ENCODE measurements at places on chromosomes 7 and 10.
A peak's percentile ranks its signal among the peaks of the same experiment; 100 is the strongest.

- no peak for DNase-seq
These were observed 530.6 kb downstream of the TFEC start for GRCh38 chr7:115499956-115500355.

- DNase-seq, result peak; percentile 88
These were observed 17.1 kb downstream of the ENTPD7 start for GRCh38 chr10:99676426-99676825.

DNA sequence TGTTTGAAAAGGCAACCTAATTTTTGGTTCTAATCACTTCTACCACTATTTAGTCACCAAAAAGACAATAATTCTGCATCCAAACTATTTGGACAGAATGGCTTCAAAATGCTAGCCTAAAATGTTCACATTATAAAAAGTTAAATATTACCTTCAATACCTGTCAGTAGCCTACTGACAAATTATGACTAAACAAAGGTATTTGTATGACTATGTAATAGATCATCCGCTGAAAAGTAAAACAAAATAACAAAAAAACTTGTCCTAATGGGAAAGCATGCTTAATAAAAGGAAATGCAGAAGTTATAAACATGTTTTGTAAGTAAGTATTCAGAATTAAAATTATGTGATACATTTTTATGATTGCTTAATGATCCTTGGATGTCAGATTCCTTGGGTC, 36.6 kb downstream of the CD36 start:
- DNase-seq, result no peak

GRCh38 chr10:102120991-102121738, 997 bp upstream of the LDB1 start:
- peak; percentile 96 for DNase-seq

GRCh38 chr10:108765794-108766193, 1157.5 kb downstream of the XPNPEP1 start:
- no peak for DNase-seq

DNA sequence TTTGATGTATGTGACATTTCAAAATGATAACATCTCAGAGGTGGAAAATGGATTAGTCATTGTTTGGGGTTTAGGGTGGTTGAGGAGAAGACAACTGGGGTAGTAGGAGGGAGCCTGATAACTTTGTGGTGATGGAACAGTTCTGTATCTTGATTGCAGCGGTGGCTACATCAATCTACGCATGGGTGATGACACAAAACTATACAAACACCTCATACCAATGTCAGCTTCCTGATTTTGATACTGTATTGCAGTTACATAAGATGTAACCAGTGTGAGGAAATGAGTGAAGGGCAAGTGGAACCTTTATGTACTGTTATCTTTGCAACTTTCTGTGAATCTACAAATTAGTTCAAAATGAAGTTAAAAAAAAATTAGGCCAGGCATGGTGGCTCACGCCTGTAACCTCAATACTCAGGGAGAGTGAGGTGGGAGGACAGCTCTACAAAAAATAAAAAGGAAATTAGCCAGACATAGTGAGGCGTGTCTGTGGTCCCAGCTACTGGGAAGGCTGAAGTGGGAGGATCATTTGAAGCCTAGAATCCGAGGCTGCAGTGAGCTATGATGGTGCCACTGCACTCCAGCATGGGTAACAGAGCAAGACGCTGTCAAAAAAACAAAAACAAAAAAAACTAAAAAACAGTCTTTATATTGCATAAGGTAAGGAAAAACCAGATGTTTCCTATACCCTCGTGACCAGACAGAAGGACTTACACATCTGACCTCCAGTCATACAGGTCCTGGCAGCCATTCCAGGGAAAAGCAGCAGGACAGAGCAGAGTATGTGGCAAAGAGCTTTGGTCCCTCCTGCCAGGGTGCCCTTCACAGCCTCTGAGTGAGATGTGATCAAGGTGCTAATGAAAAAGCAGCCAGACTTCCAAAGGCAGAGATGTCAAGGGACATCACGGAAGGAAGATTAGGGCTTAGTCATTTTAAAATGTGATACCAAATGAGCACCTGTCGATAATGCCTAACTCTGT, 50.8 kb downstream of the CYTH3 start:
- no peak for DNase-seq

GRCh38 chr10:114584419-114584818, 73.7 kb downstream of the ABLIM1 start:
- DNase-seq, result no peak

DNA sequence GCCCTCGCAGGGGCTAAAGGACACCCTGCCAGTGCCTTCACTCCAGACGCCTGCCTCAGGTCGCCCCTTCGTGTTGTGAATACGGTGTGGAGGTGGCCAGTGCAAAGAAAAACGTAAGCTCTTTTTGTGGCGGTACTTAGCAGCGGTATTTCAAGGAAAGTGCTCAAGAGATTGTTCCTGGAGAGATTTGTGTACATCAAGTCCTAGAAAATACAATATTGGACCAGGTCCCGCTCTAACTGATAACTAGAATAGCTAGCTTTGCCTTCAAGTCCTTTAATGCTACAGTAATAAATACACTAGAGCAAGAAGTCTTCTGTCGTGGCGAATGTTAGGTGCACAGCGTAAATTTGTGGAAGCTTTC, 689 bp downstream of the PLCE1 start:
- peak; percentile 34 for DNase-seq

DNA sequence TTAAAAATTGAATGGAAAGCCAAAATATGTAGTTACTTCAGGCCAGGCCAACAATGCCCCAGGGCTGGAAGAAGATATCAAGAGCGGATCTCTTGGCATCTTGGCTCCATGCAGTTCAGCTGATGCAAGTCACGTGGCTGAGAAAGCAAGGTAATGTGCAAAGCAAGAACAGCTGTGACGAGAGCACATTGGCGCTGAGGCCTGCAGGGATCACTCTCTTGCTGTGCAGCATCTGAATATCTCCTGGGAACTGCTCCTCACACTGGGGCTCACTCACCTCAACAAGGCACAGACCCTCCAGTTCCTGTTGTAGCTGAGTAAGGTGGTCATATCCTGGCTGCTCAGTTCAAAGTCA, 14.0 kb downstream of the AKR1B1 start:
- peak; percentile 17 for DNase-seq

- no peak for DNase-seq
These were observed 5.5 kb upstream of the PRKAR1B start for GRCh38 chr7:732556-732955.

DNA sequence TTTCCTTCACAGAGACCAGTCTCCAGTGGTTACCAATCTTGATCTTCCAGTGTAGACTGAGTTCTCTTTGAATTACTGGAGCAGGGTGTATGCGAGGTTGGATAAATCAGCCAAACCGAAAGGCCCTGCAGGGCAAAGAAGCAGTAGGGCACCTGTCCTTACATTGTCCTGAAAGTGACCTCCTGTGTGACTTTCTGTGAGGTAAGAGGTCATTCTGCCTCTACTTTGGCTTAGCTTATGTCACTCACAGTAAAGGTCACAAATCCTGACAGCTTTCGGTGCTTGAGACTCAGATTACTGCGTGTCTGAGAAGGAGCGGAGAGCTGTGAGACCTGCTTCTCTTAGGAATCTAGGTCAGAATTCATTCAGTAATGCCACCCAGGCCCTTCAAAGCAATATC, 252.7 kb upstream of the ETV1 start:
- DNase-seq, result no peak

DNA sequence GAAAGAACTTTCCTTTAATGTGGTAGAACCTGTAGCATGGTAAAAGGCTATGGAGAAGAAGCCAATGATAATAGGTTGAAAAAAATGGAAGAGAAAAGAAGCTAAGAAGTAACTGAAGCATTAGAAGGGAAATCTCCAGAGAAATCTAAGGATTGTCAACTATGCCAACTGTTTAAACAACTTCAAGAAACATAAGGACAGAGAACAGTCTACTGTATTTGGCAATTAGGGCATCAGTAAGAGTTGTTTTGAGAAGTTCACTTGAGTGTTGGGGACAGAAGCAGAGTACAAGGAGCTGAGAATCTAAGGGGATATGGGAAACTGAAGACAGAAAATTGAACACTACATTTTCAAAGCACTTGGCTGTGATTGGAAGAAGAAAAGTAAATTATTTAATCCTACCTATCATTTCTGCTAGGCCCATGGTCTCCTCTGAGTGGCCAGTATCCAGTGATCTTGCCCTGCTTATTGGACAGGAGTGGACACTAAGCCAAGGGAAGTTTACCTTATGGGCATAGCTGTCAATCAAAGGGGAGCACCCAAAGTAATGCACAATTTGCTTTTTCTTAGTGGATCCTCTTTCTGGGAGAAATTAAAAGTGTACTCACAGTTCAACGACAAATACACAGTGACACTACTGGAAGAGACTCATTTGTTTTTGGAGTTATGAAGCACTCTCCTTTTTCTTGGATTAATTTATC, 56.4 kb upstream of the CCDC71L start:
- DNase-seq, result peak; percentile 39

GRCh38 chr7:15995027-15995426, 308.5 kb upstream of the MEOX2 start:
- DNase-seq, result no peak

- DNase-seq, result no peak
These were observed 13.1 kb upstream of the SHH start for GRCh38 chr7:155825336-155825735.

- no peak for DNase-seq
These were observed 158.3 kb upstream of the HDAC9 start for GRCh38 chr7:18337048-18337809.

DNA sequence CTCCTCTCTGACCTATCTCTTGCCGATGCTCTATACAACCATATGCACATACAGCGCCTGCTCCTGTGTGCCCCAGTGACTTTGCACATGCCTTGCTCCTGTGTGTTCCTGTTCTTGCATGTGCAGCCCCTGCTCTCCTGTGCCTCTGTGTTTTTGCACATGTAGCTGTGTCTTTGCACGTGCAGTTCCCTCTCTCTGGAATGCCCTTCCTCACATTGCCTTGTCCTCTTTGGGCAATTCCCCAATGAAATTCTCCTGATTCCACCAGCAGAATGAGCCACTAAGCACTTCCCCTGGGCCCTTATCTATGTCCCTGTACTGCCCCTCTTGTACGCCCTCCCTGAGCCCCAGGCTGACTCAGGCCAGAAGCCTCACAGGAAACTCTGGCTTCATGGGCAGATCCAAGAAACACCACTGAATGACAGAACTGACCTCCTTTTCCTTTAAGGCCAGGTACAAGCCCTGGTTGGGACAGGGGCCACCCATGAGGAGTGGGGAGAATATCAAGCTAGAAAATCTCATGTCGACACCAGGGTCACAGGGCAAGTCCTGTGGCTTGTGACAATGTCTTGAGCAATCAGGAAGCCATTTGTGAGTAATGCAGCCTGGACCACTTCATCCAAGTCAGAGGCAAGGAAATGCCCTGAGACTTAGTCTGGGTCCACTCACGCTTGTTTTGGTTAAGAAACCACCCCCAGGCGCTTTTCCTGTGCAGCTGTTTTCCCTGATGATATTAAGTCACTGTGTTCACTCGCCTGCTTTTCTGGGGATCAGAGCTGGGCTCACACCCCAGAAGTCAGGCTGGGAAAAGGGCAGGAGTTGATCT, 1.9 kb upstream of the ARHGAP22 start:
- DNase-seq, result peak; percentile 83

DNA sequence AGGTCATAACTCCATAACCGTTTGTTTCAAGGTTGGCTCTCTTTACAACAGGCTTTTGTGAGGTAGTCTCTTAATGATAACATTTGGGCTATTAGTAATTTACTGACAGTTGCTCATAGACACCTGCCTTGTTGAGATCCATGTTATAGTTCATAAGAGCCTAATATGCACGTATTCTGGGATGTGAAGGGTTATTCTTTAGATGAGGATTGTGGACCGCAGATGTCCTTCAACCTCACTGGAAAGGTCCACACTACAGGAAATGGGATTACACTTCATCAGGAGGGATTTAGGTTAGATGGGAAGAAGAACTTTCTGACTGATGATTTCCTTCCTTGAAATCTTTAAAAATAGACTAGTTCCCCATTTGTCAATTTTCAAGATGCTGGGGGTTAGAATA, 62.8 kb downstream of the SAMD9 start:
- DNase-seq, result no peak

DNA sequence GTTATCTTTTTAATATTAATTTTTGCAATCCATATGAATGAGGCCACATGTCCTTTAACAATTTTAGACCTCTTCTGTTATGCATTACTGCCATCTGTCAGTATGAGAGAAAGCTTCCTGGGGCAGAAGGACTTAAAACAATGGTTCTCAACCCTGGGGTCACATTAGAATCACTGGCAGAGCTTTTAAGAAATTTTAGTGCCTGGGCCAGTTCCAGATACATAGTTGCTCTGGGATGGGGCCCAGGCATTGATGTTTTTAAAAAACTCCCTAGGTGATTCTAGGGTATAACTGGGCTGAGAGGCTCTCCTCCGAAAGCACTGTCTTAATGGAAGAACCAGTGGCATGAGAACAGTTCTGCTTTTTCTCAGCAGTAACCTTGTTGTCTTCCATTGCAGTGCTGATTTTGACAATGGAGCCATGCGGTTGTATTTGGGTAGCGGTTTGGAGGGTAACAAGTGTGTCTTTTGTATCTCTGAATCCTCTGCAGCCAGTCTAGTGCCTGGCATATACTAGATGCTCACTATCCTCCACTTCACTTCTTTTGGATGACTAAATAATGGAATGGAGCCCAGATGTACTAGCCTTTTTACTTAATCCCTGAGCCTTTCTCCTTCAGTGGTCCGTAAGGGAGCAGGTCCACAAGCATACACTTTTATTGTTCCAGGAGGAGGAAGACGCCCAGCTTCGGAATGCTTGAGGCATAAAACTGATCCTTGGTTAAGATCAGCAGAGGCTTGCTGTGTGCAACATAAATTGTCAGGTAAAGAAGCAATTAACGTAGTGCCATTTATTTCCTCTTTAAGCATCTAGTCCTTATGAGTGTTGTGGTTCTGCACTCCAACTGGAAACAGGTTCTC, 227.1 kb downstream of the AUTS2 start:
- no peak for DNase-seq

DNA sequence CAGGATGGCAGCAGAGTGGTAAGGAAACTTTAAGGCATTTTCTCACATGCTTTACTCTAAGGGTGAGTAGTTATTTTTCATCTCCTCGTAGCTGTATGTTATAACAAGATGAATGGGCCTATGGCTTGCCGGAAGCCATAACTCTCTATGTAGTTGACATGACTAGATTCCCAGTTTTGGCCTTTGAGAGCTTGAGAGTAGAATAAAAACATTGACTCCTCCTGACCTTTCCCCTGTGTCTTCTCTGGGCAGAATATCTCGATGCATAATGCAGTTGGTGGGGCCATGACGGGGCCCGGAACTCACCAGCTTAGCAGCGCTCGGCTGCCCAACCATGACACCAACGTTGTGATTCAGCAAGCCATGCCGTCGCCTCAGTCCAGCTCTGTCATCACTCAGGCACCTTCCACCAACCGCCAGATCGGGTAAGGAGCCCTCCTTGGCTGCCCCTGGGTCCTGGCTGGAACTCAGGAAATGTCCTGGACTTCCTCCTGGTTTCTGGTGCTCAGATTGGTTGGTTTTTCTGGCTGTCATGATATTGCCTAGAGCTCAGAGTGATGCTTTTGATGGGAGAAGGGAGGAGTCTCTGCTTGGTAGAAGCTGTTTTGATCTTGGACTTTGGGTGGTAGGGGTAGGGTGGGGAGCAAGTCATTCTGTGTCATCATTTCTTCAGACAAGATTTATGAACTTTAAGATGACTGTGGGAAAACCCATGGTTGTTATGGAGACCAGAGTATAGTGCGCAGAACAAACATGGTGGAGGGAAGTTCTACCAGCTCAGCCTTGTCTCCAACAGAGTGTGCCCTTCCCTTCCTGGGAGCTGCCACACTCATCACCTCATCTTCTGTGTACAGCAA, 158.0 kb downstream of the CREB5 start:
- DNase-seq, result no peak
